Upper lobe of left lung (tissue), 6 donors: ENCODE measurements at places on chromosomes 6 and 20.
A peak's percentile ranks its signal among the peaks of the same experiment; 100 is the strongest.

DNA sequence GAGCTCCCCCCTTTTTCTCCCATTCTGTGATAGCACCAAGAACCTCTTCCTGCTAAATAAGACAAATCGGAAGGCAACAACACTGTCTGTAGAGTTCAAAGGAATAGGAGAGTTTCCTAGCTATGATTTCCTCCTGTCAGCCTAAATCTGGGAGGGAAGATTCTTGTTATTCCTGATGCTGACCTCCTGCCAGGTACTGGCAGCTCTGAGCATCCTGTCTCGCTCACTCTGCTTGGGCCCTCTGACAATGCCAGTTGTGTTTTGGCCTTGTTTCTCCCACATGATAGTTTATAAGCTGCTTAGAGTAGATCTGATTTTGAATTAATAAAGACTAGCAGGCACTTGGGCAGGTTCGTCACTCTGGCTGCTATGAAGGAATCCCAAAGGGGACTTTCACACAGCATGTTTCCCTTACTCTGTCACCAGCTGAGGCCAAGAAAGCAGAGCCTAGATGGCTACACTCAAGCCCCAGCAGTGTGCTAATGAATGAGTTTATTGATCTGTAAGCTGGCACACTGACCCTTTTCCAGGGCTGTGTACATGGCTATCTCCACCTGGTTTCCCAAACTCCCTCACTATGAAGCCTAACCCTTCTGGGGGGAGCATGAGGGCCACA is 52.3 kb downstream of the UQCC1 start:
- no peak for DNase-seq

- DNase-seq: peak; percentile 82
These were observed 34.3 kb upstream of the TCF21 start for GRCh38 chr6:133854364-133855275.

- DNase-seq: no peak
These were observed 149.1 kb upstream of the AGPAT4 start for GRCh38 chr6:161422710-161423680.

- DNase-seq: no peak
These were observed 21.2 kb upstream of the BNIP5 start for GRCh38 chr6:36357872-36358225.

DNA sequence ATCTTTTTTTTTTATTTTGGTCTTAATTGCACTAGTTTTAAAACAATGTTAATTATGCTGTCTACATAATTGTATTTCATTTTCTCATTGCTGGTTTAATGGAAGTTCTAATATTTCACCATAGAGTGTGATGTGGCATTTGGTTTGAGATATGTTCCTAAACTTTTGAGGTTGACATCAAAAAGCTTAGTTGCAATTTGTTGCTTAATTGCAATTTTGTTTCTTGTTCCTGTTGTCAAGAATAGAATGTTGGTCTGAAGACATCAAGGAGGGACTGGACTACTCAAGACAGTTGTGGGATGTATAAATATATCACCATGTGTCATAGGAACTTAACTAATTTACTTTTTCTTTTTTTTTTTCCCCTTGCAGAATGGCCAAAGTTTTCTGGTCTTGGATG is 12.5 kb downstream of the HSF2 start:
- no peak for DNase-seq

DNA sequence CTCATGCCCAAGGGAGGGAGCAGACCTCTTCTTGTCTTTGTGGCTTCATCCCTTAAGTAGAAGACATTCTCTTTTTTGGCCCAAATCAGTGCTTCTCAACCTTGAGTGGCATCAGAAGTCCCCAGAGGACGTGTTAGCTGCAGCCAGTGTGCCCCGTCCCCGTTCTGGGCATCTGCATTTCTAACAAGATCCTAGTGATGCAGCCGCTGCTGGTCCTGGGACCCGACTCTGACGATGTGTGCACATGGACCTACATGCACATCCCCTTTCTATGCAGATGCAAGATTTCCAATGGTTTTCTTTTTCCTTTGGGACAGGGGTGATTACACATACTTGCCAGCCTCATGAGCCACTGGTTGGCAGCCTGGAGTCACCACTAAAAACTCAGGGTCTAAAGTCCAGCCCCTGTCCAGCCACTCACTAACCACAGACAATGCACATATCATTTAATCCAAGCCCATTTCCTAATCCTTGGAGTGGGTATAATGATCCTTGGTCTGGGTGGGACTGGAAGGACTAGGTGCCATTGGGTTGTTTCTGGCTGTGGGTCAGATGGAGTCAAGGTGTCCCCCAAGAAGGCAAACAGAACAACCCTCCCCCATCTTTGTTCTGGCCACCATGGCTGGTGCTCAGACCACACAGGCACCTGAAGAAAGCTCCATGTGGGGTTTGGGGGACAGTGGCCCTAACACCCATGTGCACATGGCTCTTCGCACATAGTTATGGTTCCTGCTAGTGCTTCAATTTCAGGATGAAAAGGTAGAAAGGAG is 6.4 kb downstream of the ACSS1 start:
- DNase-seq: no peak

DNA sequence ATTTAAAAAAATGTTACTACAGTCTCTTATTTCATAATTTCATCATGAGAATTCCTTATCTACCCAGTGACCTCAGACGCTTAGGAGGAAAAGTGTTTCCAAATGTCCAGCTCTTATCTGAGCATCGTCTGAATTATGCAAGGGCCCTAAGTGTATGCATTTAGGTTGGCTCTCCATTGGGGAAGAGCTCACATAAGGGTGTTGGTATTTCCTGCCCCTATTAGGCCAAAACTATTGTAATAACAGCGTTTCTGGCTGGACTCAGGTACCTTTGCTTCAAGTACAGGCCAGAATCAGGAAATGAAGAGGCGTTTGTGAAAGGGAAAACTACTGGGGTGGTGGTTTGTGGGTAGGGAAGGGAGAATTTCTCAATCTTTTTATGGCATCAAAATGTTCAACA is 40.4 kb upstream of the SGK1 start:
- DNase-seq: no peak

GRCh38 chr6:54846243-54846856 is at the start of gene FAM83B:
Gene FAM83B (plus strand): TSS chr6:54846771. CDS start chr6:54870247, 23,476 bp downstream.
- DNase-seq: peak; percentile 87

DNA sequence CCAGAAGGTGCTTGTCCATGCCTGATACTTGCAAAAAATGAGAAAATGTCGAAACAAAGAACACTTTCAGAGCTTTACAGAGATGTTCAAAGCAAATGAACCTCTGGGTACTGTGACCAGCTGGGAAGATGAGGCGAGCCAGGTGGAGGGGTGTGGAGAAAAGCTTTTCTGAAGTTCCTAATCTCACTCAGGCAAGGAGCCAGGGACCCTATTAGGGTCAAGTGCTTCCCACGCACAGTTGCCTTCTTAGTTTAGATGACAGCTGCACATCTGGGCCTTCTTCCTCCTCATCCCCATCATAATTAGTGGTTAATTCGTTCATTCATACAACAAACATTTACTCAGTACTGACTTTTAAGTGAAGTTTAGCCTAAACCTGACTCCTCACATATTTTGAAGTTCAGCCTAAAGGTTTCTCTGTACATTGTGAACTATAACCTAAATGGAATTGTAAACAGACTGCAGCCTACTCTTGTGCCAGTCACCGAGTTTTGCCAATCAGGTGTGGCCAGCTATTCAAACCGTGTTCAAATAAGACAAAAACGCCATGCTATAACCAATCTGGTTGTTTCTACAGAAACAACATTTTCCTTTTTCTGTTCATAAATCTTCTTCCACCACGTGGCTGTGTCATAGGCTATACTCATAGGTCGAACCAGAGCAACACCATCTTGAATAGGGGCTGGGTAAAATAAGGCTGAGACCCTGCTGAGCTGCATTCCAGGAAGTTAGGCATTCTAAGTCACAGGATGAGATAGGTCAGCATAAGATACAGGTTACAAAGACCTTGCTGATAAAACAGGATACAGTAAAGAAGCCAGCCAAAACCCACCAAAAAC is 19.3 kb upstream of the AHCY start:
- DNase-seq: no peak

DNA sequence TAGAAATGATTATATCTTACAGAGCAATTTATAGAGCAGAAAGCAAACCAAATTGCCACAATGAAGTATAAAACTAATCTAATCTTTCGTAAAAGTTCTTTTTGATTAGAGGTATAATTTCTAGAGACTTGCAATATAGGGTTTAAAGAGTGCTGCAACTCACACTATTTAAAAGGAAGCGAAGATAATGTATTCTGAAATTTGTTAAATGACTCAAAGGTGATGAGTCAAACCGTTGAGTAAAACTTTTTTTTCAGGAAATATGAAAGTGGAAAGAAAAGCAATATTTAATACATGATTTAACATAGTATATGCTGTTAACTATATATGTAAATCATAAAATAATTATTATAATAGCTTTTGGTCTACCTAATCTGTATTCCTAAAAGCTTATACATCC is 133.6 kb downstream of the SYNE1 start:
- DNase-seq: no peak

DNA sequence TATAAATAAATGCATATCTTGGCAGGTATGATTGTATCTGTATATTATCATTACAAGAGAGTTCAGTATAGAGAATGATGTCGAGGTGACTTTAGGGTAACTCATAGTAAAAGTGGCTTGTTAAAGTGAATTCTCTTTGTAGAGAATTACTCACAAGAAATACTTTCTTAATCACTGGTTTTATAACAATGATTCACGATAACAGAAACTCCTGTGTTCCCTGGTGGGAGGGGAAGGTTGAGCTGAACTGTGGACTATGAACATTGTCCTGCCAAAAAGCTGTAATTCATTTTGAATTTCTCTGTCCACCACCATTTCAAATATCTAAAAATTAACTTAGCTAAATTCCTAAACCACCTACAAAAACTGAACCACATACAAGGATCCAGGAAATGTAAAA is 7.7 kb downstream of the TPMT start:
- DNase-seq: no peak

- DNase-seq: peak; percentile 94
These were observed 145.1 kb downstream of the PREX1 start for GRCh38 chr20:48682529-48683363.

DNA sequence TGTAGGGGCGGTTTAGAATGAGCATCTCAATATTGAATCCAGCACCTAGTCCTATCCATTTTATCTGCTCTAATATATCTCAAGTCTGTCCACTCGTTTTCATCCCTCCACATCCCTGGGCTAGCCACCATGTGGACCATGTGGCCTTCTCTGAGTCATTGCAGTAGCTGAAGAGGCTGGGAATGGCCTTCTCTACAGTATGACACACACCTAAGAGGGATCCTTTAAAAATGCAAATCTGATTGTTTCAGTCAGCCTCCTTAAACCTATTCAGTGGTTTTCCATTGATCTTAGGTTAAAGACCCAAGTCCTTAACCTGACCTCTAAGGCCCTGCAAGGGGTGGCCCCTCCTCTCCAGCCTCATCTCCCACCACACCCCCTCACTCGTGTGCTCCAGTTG is 9.4 kb downstream of the RING1 start:
- DNase-seq: no peak

DNA sequence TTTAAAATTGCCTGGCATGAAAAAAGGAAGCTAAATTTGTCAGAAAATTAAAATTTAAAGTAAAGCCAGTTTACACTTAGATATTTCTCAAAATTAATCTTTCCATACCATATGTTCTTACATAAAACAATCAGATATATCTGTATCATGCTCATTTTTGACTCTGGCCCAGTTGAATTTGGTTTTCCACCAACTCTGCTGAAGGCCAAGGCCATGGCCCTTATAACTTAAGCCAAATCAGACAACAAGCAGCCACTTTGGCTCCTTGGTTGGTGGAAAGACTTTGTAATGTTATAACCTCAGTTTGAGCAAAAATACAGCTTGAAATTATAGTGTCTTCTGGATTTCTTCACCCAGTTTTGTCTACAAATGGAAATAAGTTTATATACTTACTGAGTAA is 97.3 kb downstream of the CENPW start:
- no peak for DNase-seq

DNA sequence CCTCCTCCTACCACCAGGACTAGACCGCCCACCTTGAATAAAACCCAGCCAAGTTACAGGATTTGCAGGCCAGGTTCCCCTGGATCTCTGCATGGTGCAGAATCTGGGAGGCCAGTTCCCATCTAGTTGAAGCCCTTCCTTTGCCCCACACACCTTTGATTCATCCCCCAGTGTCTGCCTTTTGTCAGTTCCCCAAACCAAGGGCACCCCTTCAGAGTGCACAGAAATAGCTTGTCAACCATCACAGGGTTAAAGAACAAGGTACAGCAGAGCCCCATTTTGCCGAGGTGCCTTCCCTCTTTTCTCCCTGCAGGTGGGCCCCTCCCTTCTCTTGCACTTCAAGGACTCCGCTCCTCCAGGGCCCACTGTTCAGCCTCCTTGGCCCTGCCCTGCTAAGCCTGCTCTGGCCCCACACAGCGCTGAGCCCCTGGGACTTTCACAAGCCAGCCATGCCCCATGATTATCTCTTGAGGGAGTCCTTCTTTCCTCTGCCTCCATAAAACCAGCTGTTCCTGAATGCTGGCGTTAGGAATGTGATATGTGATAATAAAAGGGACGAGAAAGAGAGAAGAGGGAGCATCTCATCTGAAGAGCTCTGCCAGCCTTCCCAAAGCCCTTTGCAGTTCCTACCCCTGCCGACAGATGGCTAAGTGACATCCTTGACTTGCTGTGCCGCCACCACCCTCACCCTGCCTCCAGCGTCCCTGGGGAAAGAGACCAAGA is 280.3 kb downstream of the CDC5L start:
- no peak for DNase-seq

- DNase-seq: no peak
These were observed 823 bp downstream of the NHLRC1 start for GRCh38 chr6:18121580-18122127.

GRCh38 chr6:83417880-83418663 is 12.8 kb downstream of the ME1 start:
- no peak for DNase-seq

DNA sequence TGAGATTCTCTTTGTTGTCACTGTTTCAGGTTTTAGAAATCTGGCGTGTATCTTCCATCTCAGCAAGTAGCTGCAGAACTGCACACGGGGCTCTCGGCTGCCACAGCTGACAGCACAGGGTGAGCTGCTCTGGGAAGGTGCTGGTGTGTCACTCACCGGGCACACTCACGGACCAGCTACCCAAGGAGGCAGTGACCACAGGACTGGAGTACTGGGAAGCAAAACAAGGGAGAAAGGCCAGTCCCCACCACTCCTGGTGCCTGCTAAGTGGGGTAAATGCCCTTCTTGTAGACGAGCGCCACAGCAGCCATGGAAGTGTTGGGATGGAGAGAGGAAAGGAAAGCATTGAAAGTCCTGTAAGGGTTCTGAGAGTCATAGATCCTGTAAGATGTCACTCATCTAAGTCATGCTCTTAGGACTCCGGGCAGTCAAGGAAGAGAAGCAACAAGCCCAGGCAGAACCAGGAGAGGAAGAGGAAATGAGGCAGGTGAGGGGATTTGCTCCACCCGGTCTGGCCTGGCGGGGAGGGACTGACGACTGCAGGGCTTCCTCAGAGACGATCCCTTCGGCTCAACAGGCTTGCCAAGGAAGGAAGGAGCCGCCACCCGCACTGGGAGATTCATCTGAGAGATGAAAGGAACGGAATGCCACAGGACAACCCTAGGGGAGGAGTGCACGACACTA is 48.1 kb downstream of the PRDM1 start:
- no peak for DNase-seq

GRCh38 chr20:63830841-63831588 is at the start of gene ZBTB46:
Gene ZBTB46 (minus strand): TSS chr20:63831264. CDS start chr20:63790757, 40,507 bp downstream.
- peak; percentile 95 for DNase-seq

GRCh38 chr6:50091641-50092040 is 41.9 kb upstream of the DEFB112 start:
- no peak for DNase-seq
